ENCODE measurements at places on chromosomes 7 and 10.

- no peak for DNase-seq
Observed at GRCh38 chr7:44408596-44408995, 81.9 kb downstream of the NUDCD3 start.

GRCh38 chr7:120091807-120092206 lies 181.2 kb upstream of the KCND2 start:
- DNase-seq = no peak

GRCh38 chr7:8190119-8190895 lies 71.7 kb downstream of the ICA1 start:
- no peak for DNase-seq

DNA sequence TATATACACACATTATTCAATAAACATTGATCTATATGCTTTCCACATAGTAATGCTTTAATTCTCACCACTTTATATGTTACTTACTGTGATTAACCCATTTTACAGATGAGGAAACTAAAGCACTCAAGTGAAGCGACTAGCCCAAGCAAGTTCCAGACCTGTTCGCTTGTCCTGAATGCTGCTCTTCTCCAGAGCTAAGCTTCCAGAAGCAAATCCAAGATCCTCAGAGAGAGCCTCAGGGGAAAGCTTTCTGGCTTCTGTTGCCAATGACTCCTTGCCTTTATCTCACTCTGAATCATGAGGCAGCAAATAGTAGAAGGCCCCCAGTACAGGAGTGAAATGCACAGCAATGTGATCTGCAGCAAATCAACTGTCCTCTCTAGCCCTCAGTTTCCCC lies 32.2 kb downstream of the XPNPEP1 start:
- no peak for DNase-seq

GRCh38 chr7:23205577-23205908 lies 23.7 kb downstream of the NUP42 start:
- no peak for DNase-seq

Data from T-helper 2 cell (primary cell).